ENCODE measurements at places on chromosomes 2 and 18.

DNA sequence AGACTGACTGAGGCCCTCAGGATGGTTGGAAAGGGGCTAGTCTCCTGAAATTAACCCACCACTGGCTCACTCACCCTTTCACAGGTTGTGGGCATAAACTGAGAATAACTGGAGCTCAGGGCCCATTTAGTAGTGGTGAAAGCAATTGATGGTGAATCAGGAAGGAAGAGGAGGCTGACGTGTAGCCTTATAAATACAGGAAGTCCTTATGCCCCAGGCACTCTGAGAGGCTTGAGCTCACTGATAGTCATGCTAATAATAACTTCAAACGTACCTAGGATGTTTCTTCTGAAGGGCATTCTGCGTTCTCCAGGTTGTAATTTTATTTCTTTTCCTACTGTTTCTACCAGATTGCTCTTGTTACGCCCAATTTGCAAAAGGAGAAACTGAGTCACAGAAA, 328.4 kb downstream of the CLIP4 start:
- DNase-seq = no peak

DNA sequence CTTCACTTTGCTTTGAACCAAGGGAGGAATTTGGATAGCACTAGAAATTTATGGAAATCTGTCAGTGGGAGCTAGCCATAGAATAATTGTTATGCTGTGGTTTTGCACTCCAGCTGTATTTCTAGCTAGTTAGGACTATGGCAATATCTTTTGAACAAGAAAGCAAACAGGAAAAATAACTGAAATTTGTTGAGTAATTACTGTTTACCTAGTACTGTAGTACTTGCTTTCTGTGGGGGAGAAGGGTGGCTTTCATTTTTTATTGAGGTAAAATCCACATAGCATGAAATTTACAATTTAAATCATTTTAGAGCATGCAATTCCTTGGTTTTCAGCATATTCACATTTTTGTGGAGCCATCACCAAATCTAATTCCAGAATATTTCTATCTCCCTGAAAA, 28.4 kb downstream of the MBD5 start:
- no peak for DNase-seq

GRCh38 chr18:79919089-79919488, 32.4 kb downstream of the SLC66A2 start:
- no peak for DNase-seq

DNA sequence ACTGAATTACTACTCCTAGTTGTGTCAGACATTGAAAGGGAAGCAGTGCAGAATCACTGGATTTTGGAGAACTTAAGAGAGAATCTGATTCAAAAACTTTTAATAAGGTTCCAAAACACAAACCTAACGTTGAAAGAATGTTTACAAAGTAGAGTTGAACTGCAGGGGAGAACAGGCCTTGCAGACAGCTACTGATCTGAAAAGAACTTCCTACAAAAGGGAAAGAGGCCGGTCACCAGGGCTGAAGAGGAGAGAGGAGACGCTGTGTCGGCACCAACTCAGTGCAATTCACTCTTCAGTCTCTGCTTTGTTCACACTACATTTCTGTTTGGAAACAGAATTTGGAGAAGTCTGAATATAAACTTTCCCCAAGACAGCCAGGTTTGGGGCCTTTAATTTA, 124.0 kb downstream of the GAREM1 start:
- no peak for DNase-seq

GRCh38 chr2:14626873-14627272, 5.6 kb upstream of the LRATD1 start:
- DNase-seq = no peak

GRCh38 chr18:7174344-7175095, 56.4 kb upstream of the LRRC30 start:
- DNase-seq = no peak

- no peak for DNase-seq
Observed at GRCh38 chr2:47008381-47009252, 93.0 kb upstream of the MCFD2 start.

- no peak for DNase-seq
Observed at GRCh38 chr2:144385381-144385780, 134.5 kb downstream of the ZEB2 start.

- no peak for DNase-seq
Observed at GRCh38 chr2:212991120-212991519, 160.3 kb downstream of the IKZF2 start.

GRCh38 chr2:205411558-205411957, 270.7 kb upstream of the NRP2 start:
- DNase-seq = no peak

DNA sequence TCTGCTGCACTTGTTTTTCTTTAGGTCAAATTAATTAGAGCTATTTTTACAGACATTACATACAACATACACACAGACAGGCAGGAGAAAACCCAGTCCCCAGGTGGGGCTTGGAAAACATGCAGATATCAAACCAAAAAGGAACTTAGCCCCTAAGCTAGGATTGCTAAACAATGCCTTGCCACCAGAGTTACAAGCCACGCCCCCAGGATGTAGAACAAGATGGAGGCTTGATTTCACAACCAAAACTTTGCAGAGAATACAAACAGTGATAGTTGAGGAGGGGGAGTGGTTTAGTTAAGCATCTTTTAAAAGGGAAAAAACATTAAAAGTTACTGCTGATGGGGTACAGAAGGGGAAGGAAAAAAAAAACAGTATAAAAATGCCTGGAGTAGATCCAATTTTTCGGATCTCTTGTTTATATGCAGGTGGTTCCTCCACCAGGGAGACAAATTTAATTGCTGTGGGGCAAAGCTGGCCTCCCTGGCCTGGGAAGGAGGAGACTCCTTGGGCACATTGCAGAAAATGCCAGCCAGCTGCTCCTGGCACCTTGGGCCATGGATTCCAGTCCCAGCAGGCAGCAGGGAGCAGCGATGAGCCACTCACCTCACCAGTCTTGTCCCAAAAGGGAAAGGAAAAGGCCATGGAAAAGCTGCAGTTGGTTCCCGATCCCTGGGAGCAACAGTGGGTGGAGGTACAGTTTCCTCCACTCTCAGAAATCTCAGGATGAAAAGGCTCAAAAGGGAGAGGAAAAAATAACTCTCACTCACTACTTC, 348.4 kb upstream of the REG3G start:
- no peak for DNase-seq

DNA sequence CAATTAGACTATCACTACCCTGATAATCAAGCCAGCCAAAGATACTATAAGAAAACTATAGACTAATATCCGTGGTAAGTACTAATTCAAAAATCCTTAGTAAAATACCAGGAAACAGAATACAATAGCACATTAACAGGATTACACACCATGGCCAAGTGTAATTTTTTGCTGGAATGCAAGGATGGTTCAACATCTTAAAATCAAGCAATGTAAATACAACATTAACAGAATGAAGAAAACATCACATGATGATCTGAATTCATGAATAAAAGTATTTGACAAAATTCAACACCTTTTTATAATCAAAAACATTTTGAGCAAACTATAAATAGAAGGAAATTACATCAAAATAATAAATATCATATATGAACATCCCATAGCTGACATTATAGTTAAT, 350.7 kb upstream of the LRRTM1 start:
- DNase-seq = no peak

- DNase-seq = peak; percentile 41
Observed at GRCh38 chr2:1538663-1539062, 125.4 kb downstream of the TPO start.

DNA sequence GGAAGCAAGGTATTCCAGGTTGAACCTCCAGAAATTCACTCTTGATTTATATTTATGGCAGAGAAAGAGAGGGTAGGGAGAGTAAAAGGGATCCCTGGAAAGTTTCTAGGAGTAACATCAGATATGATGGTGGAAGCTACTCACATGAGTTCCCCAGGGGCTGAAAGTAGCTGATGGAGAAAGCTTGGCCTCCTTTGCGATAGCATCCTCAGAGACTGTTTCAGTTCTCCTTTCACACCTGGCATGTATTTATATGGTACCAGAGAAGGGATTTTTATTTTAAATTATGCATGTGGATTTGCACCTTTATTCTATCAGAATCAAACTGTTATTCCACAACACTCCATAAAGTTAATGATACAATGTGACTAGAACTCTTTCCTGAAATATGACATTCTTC, 126.3 kb upstream of the OSR1 start:
- DNase-seq = no peak

DNA sequence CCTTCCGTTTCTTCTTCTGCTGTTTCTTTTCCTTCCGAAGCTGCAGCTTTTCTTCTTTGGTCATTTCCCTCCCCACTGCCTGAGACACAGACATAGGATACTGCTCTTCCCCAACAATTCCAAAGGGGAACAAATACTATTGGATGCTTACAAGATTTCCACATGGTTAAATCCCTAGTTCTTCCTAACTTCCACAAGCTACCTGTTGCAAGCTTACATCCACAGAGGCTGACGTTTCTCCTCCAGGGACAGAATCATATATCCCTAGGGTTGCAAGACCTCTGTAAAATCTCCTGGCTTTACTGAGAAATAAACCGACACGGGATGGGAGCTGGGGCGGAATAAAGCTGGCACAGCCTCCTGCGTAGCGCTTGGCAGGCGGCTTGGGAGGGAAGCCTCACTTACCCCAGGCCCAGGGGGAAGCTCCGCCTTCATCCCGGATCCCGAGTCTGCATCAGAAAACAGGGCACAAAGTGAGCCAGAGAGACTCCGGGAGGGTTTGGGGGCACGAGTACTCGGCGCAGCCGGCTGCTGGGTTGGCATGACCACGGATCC, 590 bp downstream of the EIF2B4 start:
- no peak for DNase-seq

DNA sequence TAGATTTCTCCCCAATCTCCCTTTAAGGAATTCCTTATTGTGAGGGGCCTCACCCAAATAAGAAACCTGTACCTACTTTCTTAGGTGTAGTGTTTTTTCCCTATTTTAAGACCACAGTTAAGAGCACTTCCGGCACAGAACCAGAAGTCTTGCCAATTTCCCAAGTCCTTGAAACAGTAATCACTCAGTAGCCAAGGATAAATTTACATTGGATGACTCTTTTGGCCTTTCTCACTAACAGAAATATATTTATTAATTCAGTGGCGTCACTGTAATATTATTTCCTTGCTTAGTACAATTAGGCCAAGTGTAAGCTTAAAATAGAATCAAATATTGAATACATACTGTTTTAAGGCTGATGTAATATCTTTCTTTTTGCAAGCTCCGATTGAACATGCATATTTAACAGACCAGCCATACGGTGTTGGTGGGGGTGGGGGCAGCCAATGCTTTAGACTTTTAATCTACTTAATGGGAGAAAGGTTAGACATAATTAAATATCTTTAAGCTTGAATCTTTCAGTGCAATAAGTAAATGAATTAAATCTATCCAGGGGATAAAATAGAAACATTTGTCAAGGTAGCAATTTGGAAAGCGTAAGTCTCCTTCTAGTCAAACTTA, 50.8 kb upstream of the ITGA6 start:
- DNase-seq = no peak

GRCh38 chr2:105904938-105905337, 160.2 kb downstream of the NCK2 start:
- no peak for DNase-seq

GRCh38 chr2:216757532-216757931, 62.2 kb upstream of the IGFBP5 start:
- DNase-seq = no peak

DNA sequence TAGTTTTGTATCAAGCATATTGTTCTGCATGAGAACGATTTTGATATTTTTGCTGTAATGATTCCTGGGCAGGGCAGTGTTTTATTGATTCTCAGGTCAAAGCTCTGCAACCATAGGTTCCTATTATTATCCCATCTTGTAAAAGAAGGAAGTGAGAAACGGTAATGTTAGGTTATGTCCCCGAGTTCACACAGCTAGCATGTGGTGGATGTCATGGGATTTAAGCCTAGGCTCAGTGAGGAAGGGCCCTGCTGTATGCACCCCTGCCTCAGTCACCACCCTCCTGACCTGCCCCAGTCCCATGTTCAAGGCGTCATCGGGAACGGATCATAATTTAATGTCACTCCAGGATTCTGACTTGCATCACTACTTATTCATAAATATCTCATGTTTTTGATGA, 10.7 kb downstream of the ACP1 start:
- DNase-seq = no peak

- DNase-seq = no peak
Observed at GRCh38 chr18:23247896-23248295, 112.6 kb downstream of the CABLES1 start.

GRCh38 chr2:22817197-22817596, 567.8 kb upstream of the KLHL29 start:
- no peak for DNase-seq

DNA sequence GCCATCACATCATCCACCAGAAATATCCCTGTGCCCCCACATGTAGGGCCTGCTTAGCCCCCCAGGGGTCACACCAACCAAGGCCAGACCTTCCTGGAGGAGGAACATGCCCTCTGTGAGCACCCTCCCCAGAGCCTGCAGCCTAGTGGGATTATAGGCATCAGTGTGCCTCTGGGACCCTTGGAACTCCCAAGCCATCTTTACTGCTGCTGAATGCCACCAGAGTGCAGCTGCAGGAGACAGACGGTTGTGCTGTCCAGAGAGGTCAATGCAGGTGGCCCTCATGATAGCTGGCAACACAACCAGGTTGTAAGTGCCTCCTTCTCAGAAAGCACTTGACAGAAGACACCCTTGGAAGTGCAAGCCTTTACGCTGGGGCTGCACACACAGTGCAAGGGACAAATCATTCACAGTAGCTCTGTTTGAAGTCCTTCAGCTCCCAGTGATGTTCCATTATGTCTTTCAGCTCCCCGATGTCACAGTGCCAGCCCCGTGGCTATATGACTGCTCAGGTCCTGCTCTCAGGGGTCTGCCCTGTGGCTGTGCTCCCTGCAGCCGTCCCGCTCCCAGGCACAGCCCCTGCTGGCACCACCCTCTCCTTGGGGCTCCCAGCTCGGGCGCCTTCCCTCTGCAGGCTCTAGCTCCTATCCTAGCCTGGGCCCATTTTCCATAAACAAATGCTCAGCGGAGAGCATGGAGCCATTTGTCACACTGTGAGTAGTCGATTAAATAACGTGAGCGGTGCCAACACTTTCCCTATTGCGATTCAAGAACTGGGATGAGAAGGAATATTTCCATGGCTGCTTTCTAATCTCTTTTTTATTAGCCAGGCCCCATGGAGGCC, 65.1 kb downstream of the EDAR start:
- peak; percentile 14 for DNase-seq

GRCh38 chr18:50721006-50721405, 98.8 kb downstream of the MRO start:
- no peak for DNase-seq

GRCh38 chr2:36371928-36372391, 16.4 kb downstream of the CRIM1 start:
- no peak for DNase-seq

DNA sequence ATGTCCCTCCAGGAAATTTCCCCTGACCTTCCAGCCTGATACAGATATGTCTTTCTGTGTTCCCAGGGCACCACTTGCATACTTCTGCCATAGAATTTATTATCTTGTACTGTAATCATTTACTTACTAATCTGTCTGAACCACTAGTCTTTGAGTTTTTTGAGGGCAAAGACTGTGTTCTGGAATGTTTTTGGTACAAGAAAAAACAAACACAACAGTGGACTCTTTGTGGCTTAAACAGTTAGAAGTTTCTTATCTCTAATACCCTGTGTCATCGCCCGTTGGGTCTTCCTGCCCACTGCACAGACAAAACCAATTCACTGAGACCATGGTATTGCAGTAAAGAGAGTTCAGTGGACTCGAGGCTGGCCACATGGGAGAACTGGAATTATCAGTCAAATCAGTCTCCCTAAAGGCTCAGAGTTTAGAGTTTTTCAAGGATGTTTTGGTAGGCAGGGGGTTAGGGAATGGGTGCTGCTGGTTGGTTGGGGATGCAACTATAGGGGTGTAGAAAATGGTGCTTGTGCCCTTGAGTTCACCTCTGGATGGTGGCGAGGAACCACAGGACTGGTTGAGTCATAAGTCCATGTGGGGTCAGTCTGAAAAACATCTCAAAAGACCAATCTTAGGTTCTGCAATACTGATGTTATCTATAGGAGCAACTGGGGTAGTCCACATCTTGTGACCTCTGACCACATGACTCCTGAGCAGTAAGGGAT, 20.3 kb downstream of the RALB start:
- DNase-seq = no peak
